ENCODE measurements at places on chromosomes 3 and 15. TPM values are rescaled to one million over a fixed set of nuclear protein-coding genes. Genes with fewer than 3 reads are reported as not detected.
A peak's percentile ranks its signal among the peaks of the same experiment; 100 is the strongest.

Gene PRSS50
- 0.07 TPM for total RNA-seq

Gene P2RY1
- total RNA-seq, result 2.4 TPM

DNA sequence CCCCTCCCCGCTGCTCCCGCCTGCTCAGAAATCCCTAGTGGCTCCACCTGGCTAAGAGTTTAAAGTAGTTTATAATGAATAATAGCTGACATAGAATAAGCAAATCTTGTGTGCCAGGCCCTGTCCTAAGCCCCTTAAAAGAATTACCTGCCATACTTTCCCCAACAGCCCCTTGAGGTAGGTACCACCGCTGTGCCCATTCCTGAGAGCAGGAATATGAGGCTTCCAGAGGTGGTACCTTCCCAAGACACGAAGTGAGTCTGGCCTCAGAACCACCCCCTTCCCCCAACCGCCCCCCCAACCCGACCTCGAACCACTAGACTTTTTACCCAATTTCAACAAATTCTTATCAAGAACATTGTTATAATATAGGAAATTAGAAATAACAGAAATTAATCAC lies 1.2 kb downstream of the ABHD6 start:
- H3K4me1 ChIP-seq, result peaks cover 26% of the 10 kb centered on the region
- H3K4me3 ChIP-seq, result peak overlapping the region; percentile 94
- no peak for DNase-seq
- H3K36me3 ChIP-seq, result no peaks in the 10 kb centered on the region
- no peak overlapping the region for H3K27ac ChIP-seq

Gene SCG5
- total RNA-seq, result 3.5 TPM

DNA sequence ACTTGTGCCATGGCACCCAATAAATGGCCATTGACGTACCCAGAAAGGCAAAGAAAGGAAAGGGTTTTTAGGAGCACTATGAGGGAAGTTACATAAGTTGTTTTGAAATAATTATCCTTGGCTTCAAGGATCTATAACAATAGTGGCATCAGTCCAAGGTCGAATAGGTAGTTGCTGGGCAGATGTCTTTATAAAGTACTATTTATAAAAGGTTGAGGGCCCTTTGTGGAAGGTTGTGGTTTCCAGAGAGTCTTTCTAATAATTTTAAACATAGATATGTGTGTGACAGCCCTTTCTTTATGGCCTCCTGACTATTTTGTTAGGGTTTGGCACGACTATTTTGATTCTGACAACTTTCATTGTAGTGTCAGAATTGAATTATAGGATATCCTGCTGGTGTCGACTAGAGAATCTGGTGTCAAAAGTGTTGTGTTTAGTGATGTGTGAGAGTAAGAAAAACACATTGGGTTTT lies 260.5 kb downstream of the PYDC2 start:
- no peak overlapping the region for H3K4me3 ChIP-seq
- DNase-seq, result no peak
- no peaks in the 10 kb centered on the region for H3K27me3 ChIP-seq
- H3K27ac ChIP-seq, result no peak overlapping the region
- no peaks in the 10 kb centered on the region for H3K36me3 ChIP-seq

Gene GREM1
- total RNA-seq, result not detected

DNA sequence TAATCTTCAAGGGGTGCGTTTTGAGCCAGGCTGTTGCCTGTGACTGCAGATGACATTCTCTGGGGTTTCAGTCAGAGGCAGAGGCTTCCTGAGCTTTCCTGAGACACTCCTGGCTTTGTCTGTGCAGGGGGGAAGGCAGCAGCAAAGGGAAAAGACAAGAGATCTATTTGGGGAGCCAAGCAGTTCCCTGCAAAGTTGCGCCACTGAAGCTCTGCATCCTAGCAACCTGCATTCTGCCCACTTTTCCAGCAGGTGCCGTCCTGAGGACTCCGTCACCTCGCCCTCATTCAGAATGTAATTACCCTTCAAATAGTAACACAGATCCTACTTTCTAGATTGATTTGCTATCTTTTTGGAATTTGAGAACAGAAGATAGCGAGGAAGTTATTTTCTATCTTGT lies 1.9 kb upstream of the TMEM158 start:
- H3K4me1 ChIP-seq, result peaks cover 15% of the 10 kb centered on the region
- H3K27me3 ChIP-seq, result peaks cover 84% of the 10 kb centered on the region
- H3K27ac ChIP-seq, result no peak overlapping the region
- peaks cover 2% of the 10 kb centered on the region for H3K36me3 ChIP-seq

GRCh38 chr3:128504963-128505730 lies 12.1 kb upstream of the GATA2 start:
- no peaks in the 10 kb centered on the region for H3K36me3 ChIP-seq
- H3K4me1 ChIP-seq, result no peaks in the 10 kb centered on the region
- peaks cover 38% of the 10 kb centered on the region for H3K27me3 ChIP-seq
- no peak for DNase-seq
- no peak overlapping the region for H3K27ac ChIP-seq
- no peak overlapping the region for H3K4me3 ChIP-seq

DNA sequence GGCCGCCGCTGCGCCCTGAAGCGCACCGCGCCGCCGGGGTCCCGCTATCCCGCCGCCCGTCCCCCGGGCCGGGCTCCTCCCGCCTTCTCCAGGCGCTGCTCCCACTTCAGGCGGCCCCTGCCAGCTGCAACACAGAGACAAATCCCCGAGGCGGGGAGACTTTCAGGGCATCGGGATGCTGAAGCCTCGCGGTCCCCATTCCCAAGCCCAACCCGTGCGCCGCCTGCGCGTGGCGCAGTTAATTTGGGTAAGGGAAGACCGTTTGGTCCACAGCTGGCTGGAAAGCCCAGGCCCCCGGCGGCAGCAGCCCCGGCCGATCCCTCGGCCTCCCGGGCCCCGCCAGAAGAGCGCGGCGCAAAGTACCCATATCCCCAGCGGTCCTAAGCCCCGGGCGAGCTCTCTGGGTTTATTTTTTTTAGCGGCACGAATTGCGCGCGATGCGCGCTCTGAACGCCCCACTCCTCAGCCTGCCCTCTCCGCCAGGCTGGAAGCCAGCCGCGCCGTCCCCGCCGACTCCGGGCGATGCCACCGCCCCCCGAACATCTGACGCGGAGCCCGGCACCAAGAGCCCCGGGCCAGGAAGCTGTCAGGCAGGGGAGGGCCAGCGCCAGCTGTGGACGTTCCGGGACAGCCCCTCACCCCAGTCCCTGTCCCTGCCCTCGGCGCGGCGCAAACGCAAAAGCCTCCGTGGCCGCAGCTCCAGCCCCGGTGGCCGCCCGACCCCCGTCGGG lies 517 bp downstream of the FBN1 start:
- DNase-seq, result peak; percentile 7
- peak overlapping the region; percentile 72 for H3K4me3 ChIP-seq
- no peaks in the 10 kb centered on the region for H3K36me3 ChIP-seq
- no peak overlapping the region for H3K27ac ChIP-seq

Gene GRM2
- total RNA-seq, result 2.0 TPM

DNA sequence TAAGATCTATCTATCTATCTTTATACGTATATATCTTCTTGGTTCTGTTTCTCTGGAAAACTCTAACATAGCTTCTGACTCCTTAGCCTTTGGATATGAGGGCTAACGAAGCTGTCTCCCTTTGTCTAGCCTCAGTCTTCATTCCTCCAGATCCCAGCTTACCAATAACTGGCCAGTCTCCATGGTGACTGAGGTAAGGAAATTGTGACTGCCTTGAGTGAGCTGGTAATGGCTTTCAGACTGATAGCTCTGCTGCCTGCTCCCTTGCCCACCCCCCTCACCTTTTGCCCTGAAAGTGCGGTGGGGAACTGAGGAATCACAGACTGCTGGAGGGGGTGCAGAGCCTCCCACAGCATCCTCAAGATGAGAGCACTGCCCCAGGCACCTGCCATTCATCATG lies 65.8 kb upstream of the ABHD17C start:
- H3K27ac ChIP-seq, result no peak overlapping the region
- H3K4me1 ChIP-seq, result no peaks in the 10 kb centered on the region
- no peak for DNase-seq
- H3K36me3 ChIP-seq, result no peaks in the 10 kb centered on the region
- H3K4me3 ChIP-seq, result no peak overlapping the region

GRCh38 chr3:172461530-172462138 lies 13.4 kb upstream of the GHSR start:
- peaks cover 3% of the 10 kb centered on the region for H3K27me3 ChIP-seq
- no peak overlapping the region for H3K27ac ChIP-seq
- no peak overlapping the region for H3K4me3 ChIP-seq
- no peaks in the 10 kb centered on the region for H3K36me3 ChIP-seq
- H3K4me1 ChIP-seq, result no peaks in the 10 kb centered on the region

Gene U2SURP
- total RNA-seq, result 157 TPM

GRCh38 chr15:70348581-70349344 lies 251.0 kb upstream of the TLE3 start:
- no peak for DNase-seq
- H3K4me3 ChIP-seq, result no peak overlapping the region
- no peak overlapping the region for H3K27ac ChIP-seq
- H3K36me3 ChIP-seq, result no peaks in the 10 kb centered on the region
- H3K4me1 ChIP-seq, result no peaks in the 10 kb centered on the region

DNA sequence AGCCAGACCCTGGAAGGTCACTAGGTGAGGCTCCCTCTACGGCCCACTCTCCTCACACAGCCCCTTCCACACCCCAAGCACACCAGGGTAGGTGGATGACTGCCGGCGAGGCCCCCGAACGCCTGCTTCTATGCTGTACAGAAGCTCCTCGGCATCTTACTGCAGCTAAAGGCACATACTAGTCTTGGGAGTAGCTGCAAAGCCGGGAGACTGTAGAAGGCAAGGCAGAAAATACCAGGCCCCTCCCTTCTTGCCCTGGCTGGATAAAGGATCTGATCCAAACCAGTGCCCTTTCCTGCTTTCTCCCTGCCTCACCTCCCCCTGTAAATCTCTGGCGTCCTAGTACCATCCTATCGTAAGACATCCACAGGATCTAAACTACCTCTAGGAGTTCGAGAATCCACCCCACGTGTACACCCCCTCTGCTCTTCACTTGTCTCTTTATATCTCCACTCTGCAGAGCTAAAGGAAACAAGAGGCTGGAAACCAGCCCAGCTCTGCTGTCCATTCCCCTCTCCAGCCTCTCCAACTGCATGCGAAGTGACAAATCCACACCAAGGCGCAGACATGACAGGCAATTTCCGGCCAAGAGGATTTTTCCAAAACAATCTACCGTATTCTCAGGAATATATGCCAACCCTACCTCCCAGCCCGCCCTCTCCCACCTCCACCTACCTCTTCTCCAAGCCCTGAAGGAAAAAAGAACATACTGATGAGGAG lies 11.8 kb downstream of the TNK2 start:
- H3K4me1 ChIP-seq, result peaks cover 58% of the 10 kb centered on the region
- H3K27ac ChIP-seq, result peak overlapping the region; percentile 87
- no peaks in the 10 kb centered on the region for H3K36me3 ChIP-seq
- no peaks in the 10 kb centered on the region for H3K27me3 ChIP-seq
- peak overlapping the region; percentile 95 for H3K4me3 ChIP-seq

GRCh38 chr15:80163897-80164296 lies 11.1 kb downstream of the FAH start:
- no peak overlapping the region for H3K4me3 ChIP-seq
- H3K27ac ChIP-seq, result no peak overlapping the region
- peaks cover 8% of the 10 kb centered on the region for H3K36me3 ChIP-seq

DNA sequence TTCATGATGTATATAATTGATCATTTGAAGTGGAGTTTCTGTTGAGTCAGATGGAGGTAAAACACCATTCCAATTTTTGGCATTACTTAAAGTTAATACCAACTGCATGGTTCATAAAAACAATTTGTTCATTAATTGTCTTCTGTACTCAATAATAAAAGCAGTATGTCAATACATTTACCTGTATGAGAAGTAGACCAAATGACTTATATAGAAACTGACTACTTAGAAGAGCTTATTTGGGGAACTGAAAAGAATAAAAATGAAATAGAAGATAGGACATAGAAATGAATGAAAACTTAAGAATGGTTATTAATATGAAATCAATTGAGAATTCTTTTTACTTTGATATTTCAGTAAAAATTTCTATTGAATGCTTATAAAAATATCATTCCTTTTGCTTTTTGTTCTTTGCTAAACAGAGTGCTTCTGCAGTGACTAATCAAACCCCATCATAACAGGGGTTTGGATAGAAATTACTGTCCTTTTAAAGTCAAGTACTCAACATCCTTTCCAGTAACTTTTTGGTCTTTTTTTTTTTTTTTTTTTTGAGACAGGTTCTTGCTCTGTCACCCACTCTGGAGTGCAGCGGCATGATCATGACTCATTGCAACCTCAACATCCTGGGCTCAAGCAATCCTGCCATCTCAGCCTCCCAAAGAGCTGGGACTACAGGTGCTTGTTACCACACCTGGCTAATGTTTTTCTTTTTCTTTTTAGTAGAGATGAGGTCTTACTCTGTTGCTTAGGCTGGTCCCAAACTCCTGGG lies 6.5 kb upstream of the CRYBG3 start:
- peaks cover 9% of the 10 kb centered on the region for H3K27me3 ChIP-seq
- DNase-seq, result peak; percentile 64
- peak overlapping the region; percentile 22 for H3K27ac ChIP-seq

Gene TRPM1
- total RNA-seq, result not detected

- no peak overlapping the region for H3K4me3 ChIP-seq
- no peak for DNase-seq
- H3K4me1 ChIP-seq, result no peaks in the 10 kb centered on the region
- no peak overlapping the region for H3K27ac ChIP-seq
- no peaks in the 10 kb centered on the region for H3K27me3 ChIP-seq
Measured at GRCh38 chr3:169494982-169495381, 168.5 kb downstream of the MECOM start.

DNA sequence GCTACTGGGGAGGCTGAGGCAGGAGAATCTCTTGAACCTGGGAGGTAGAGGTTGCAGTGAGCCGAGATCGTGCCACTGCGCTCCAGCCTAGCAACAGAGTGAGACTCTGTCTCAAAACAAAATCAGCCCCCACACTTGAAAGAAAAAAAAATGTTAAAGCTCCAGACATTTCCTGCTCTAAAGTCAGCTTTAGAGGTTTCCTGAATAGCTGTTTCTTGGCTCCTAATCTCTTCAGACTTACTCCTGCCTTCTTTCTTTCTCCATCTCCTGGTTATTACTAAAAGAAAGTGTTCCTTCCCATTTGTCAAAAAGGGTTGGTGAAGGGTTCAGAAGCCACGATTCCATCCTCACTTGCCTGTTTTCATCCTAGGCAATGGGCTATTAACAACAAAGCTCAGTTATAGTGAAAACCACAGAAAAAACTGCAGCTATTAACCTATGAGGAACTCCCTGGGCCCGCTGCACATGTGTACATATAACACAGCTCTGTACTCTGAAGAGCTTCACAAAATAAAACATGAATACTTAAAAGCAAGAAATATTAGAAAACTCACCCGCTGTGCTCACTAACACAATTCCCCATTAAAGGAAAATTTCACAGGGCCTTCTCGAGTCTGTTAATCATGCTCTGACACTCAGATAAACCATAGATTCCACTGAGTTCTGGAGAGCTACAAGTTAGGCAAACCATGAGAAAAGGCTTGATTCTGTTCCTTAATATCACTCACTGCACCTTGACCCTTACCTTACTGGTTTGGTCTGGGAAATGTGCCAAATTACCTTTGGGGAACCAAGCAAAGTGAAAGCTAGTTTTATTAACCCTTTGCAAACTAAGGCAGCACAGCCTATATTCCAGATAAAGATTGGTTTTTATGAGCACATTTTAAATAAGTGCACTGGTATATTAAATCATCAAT lies 89.9 kb upstream of the TSPAN3 start:
- peak overlapping the region; percentile 69 for H3K4me3 ChIP-seq
- H3K27me3 ChIP-seq, result no peaks in the 10 kb centered on the region
- H3K36me3 ChIP-seq, result no peaks in the 10 kb centered on the region
- no peak for DNase-seq
- H3K4me1 ChIP-seq, result peaks cover 38% of the 10 kb centered on the region
